ENCODE measurements at places on chromosomes 7 and 10.

DNA sequence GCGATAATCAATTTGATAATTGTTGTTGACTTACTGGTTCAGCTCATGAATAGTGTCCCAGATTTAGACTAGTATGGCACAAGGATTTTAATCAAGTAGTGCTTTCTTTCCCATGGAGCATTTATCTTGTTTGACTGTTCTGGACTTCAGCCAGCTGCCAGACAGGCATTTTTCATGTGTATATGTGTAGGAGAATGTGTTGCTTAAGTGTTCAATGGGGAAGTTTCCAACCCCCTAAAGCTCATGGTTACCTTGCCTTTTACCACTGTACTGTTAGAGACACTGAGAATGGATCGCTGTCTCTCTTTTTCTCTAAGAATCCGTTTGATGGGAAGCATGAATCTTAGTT lies 103.9 kb downstream of the LRRC4 start:
- DNase-seq = peak; percentile 15

DNA sequence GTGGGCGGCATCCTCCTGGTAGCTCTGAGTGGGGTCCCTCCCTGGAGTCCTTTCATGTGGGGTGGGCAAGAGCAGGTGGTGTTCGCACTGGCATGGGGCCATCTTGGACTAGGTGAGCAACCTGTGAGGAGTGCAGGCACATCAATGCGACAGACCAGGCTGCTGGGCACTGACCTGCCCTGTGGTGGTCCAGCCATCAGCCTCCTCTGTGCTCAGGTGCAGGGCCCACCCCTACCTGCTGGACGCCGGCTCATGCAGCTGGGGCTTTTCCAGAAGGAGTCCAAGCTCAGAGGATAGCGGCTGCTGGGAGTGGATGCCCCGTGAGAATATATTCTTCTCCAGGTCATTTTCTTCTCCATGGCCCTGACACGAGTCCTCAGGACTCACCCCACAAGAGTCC lies 424.4 kb downstream of the GLRX3 start:
- no peak for DNase-seq

- no peak for DNase-seq
These were observed 211.9 kb downstream of the CXCL12 start for GRCh38 chr10:44172883-44173607.

DNA sequence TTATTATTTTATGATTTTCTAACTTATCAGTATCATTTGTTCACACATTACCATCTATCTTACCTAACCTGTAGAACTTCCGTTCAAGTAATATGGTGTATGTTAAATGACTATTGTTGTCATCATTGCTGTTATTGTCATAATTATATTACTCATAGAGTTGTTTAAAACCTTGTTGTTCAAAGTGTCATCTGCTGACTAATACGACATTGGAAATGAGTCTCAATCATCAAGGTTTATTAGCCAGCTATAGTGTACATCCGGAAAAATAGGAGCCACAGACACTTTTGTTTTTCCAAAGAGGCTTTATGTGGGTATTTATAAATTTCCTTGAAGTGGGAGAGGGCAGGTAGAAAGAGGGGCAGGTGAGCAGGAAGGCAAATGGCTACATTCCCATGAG lies 386.9 kb upstream of the LRRTM3 start:
- no peak for DNase-seq

DNA sequence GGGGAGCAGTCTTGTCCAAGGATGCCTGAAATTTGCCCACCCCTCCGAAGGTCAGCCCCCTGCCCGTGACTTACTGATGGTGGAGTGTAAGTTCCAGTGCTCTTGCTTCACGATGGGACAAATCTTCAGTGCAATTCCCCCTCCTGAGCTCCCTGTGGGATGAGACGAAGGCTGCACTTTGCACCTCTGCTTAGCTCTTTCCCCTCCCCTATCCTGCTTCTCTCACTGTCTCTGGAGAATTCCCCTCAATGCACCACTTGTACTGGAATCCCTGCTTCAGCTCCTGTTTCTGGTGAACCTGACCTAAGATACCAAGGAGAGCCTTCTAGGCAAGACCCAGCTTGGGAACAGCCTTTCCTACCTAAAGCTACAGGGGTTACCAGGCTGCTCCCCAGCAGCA lies 122.9 kb upstream of the ZMIZ1 start:
- no peak for DNase-seq

DNA sequence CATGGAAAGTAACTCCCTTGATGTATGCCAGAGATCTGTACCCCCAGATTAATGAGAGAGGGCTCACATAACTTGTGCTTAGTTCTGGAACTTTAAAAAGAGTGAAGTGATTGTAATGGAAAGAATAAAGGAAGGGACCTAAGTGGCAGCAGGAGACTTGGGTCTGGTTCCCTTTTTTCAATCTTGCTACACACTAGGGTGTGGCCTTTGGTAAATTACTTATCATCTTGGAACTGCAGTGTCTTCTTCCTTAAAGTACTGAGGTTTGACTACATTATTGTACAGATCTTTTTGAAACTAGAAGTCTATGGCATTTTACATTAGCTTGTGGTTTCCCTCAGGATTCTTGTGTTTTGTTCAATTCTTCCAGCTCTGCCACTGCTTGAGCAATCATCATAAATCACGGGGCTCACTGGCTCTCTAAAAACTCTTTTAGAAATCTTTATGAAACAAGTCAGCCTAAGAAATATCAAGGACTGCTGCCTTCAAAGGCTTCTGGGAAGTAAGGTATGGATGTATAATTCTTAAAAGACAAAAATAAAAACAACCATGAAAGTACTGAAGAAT lies 22.5 kb upstream of the CHRM2 start:
- DNase-seq = no peak

DNA sequence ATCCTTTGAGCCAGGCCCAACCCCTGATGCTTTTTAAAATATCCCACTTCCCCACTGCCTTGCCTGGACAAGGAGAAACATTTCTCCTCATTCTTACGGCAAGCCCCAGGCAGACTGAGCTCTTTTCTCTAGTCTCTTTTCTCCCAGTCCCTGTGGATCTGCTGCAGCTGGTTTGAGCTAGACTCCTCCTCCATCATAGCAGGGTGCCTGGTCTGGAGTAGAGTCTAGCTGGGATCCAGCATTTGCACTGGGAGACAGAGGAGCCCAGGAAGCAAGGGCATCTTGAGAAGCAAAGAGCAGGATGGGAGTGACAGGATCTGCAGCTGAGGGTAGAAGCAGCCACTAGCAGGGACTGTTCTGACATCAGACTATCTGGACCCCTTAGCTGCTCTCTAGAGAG lies 562.3 kb upstream of the COBL start:
- no peak for DNase-seq

DNA sequence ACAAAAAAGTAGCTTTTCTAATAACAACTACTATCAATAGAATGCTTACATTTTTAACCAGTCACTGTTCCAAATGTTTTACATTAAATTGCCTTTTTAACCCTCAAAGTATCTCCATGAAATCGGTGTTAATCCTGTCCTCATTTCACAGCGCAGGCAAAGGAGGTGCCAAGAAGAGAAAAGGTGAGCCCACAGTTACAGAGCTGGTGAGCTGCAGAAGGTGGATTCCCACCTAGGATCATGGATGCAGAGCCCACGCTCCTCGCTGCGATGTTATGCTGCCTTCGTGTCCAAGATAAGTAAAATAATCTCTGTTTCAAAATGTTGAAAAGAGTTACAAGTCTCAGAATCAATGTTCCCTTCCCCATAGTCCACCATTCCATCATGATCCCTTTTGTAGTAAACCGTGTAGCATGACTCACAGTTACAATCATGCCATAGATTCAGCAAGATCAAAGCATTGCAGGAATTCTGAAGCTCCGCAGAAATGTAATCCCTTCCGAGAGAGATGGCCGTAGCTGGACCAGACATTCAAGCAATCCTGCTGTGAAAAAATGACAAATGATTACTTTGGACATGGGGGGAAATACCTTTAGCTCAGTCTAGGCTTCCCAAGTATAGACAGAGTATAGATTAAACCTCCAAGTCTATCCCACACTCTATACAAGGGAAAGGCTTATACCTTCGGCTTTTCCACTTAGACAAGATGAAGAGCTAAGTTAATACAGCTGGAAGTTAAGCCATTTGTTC lies 394.7 kb upstream of the AKR1E2 start:
- no peak for DNase-seq

GRCh38 chr10:45235798-45236220 lies 79.6 kb downstream of the OR13A1 start:
- DNase-seq = no peak

DNA sequence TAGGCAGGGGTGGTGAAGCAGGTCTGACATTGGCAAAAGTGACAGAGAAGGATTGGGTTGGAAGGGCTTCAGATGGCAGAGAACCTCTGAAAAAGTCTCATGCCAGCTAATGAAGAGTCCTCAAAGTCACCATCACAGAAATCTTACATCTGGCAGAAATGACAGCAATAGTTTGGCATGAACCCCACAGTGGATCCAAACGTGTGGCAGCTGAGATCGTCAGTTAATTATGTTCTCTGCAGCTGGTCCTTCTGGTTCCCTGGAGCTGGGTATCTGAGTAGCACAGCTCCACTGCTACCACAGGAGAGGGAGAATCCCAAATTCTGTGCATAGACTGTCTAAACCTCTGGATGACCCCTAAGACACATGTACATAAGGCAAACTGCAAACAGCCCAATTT lies 73.4 kb downstream of the ALOX5 start:
- DNase-seq = no peak

DNA sequence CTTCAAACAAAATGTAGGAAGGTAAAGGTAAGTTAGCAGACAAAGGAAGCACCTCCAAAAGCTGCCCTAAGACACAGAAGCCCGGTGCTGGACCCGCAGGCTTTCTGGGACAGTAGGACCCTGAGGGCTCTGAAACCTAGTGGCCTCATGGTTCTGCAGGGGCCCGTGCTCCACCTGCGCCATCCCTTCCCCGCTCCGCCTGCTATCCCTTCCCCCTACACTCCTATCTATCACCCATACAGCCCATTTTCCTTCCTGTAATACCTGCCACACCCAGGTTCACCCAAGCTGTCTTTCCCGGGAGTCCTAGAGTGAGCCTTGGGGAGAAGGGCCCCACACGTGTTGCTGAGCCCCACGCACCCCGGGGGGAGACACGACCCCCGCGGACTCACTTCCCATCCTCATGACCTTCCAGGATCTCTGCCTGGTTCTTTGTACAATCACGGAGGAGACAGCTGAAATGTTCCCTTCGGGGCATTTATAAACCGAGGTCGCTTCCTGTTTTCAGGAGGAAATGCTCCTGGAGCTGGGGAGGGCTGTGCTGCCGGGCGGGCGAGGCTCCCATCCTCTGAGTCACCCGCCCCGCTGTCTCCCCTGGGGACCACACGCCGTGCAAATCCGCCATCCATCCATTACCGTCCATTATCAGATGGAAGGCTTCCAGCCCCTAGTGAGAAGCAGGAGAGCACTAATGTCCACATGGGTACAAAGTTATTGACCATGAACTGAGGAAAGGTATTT lies 251.7 kb upstream of the PITRM1 start:
- no peak for DNase-seq

- DNase-seq = no peak
These were observed 84.5 kb downstream of the RNF32 start for GRCh38 chr7:156725073-156725472.

DNA sequence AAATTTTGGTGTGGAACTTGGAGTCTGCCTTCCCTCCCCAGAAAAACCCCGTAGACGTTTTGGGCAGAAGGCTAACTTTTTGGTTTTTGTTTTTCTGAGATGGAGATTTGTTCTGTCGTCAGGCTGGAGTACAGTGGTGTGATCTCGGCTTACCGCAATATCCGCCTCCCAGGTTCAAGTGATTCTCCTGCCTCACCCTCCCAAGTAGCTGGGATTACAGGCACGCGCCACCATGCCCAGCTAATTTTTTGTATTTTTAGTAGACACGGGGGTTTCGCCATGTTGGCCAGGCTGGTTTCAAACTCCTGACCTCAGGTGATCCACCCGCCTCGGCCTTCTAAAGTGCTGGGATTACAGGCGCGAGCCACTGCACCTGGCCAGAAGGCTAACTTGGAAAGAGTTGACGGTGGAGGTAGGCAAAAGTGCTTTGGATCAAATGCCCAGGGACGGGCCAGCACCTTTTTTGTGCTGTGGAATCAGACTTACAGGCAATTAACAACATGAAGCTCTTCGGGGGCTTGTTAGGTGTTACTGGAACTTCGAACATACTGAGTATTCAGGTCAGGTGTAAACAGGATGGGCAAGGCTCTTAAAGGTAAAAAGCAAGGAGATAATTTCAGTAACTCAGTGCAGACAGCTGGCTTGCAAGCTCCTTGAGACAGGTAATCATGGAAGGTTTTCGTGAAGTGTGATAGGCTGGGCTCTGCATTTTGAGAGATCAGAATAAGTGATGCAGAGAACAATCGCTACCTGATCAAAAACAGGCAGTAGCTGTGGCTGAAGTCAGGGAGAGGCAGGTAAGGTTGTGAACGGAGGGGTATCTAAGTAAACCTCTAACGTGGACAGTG lies 1.8 kb downstream of the PPP1R35 start:
- DNase-seq = no peak

- DNase-seq = no peak
These were observed 63.6 kb downstream of the ARHGAP22 start for GRCh38 chr10:48541144-48541795.

DNA sequence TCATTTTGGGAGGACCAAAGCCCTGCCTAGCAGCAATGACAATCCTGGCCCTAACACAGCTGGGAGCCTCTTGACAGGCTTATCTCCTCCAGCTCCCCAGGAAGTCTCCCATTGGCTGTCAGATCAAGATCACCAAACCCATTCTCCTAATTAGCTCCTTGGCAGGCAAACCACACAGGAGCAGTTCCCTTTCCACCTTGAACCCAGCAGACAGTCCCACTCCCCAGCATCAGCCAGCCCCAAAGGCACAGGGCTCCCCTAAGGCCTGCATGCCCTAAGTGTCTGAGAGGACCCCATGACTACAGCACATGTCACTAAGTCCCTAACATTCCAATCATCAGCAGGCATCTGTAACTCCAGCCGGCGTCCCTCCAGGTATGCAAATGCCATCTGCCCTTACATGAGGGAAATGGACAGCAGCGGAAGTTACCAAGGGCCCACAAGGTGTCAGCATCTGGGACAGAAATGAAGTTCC lies 348.5 kb downstream of the KCNMA1 start:
- DNase-seq = no peak

DNA sequence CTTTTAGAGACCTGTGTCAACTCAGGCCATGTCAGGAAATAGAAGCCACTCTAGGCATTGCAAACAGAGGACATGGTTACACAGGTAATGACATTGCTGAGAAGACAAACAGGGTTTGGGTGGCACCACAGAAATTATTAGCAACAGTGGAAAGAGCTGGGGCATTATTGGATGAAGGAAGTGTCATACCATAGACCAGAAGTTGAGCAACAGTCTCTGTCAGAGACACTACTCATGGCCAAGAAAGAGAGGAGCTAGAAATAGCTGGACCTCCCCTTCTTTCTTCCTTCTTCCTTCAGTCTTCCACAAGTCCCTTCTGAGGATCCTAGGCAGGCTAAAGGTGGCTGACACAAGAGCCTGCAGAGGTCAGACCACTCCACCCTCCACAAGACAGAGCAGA lies 4.2 kb upstream of the LIPA start:
- DNase-seq = no peak

- DNase-seq = no peak
These were observed 141.5 kb downstream of the LRRN3 start for GRCh38 chr7:111232249-111233084.

GRCh38 chr7:121205777-121206176 lies 123.0 kb upstream of the WNT16 start:
- DNase-seq = no peak

- no peak for DNase-seq
These were observed 131.5 kb upstream of the ACBD5 start for GRCh38 chr10:27372095-27372494.

GRCh38 chr7:104255616-104256015 lies 47.8 kb upstream of the ORC5 start:
- DNase-seq = no peak

- DNase-seq = peak; percentile 44
These were observed 41.4 kb upstream of the PNLIPRP3 start for GRCh38 chr10:116385994-116386809.

- DNase-seq = no peak
These were observed 7.3 kb upstream of the TAF3 start for GRCh38 chr10:7811000-7811399.

Measured in hematopoietic multipotent progenitor cell treated with erythropoietin and hydrocortisone succinate and interleukin-3 and kit ligand, for 8 days (in vitro differentiated cells).